Stomach (tissue), 19 donors: ENCODE measurements at places on chromosomes 7 and 10. TPM values are rescaled to one million over a fixed set of nuclear protein-coding genes. Genes with fewer than 3 reads are reported as not detected.

- DNase-seq: peak; percentile 61
These were observed 67.7 kb upstream of the JCAD start for GRCh38 chr10:30127120-30127541.

DNA sequence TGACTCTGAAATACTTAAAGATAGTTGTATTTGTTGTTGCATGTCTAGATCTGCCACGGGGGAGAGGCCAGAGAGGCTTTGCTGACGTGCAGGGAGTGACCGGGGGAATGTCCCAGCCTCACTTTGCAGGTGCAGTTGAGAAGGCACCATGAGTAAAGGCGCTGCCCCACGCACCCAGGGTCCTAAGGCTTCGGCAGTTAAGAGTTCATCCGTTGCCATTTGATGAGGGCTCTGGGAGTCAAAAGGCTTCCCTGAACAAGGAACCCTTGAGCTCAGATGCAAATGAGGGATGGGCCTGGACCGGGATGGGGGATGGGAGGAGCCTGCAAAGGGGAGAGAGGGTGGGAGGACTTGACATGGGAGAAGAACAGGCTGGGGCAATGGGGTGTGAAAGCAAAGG, 20.4 kb downstream of the PPP2R2D start:
- no peak for DNase-seq

GRM8 gene
- 2.8 TPM for total RNA-seq

OR2A42 gene
- total RNA-seq: not detected

GRCh38 chr7:51620706-51621105, 304.1 kb upstream of the COBL start:
- no peak for DNase-seq

DNA sequence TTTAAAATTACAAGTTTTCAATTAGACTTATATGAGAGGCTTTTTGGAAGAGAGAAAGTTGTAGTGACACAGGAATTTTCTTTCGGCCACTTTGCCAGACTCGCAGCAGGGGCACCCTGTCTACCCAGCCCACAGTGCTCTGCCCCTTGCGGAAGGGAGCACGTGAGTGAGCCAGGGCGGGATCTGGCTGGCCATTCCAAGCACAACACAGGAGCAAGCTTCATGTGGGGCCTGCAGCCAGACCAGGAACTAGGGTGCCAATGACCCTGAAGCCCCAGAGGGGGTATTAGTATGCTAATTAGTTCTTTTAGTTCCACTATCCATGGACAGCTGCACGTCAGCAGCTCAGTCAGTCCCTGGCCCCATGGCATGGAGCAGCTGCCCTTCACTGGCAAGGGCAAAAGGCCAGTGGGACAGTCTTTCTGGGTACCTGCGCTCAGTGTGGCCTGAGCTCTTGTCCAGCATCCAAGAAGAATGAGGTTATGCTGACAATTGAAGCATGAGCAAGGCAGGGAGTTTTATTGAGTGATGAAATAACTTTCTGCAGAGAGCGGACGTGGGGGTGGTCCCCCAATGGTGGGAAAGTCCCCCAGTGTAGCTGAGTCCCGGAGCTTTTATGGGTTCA, 251.1 kb upstream of the CSTF2T start:
- no peak for DNase-seq

GRCh38 chr7:106238830-106239229, 46.0 kb downstream of the NAMPT start:
- no peak for DNase-seq

EPC1 gene
- total RNA-seq: 61.0 TPM
